AG08396 (cell line): ENCODE measurements at places on chromosomes 2 and 18.

DNA sequence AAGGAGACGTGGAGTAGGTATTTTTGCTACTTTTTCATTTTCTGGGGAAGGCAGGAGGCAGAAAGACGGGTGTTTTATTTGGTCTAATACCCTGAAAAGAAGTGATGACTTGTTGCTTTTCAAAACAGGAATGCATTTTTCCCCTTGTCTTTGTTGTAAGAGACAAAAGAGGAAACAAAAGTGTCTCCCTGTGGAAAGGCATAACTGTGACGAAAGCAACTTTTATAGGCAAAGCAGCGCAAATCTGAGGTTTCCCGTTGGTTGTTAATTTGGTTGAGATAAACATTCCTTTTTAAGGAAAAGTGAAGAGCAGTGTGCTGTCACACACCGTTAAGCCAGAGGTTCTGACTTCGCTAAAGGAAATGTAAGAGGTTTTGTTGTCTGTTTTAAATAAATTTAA is 3.4 kb downstream of the FZD7 start:
- DNase-seq: no peak

DNA sequence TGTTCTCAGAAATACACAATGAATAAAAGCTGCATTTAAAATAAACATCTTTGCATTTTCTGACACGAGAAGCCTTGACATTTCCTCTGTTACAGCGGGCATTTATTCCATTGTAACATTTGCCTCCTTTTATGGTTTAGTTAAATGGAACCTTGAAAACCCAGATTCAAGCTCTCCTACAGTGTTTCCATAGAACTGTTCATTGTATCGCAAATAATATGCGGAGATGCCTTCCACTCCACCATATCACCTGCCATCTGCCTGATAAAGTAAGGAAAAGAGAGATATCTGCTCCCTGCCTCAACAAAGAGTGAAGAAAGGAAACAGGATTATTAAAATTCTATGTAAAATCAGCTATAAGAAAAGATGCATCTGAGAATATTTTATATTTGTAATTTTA is 69.8 kb downstream of the CDH19 start:
- no peak for DNase-seq

DNA sequence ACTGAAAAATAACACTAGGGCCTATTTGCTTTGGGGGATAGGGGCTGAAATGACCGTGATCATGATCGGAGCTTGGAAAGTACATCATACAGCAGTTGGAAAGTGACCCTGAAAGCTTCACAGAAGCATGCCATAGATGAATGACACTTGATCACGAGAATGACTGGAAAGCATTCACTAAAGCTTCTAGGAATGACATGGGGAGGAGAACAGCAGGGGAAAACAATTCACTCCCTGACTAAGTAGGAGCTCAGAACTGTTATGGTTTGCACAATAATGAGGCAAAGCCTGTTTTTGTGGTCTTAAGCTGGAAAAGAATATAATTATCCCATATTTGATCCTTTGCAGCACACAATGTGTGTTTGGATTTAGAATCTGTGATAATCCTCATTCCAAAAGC is 237.5 kb downstream of the NOL4 start:
- DNase-seq: no peak

- DNase-seq: peak; percentile 58
These were observed 206.7 kb downstream of the SH3RF3 start for GRCh38 chr2:109335631-109336176.

- DNase-seq: no peak
These were observed 5.3 kb downstream of the ONECUT2 start for GRCh38 chr18:57440331-57441070.

- DNase-seq: peak; percentile 75
These were observed 207.3 kb downstream of the TRIB2 start for GRCh38 chr2:12923907-12924610.

GRCh38 chr2:114543236-114543766 is 100.9 kb downstream of the DPP10 start:
- DNase-seq: no peak

DNA sequence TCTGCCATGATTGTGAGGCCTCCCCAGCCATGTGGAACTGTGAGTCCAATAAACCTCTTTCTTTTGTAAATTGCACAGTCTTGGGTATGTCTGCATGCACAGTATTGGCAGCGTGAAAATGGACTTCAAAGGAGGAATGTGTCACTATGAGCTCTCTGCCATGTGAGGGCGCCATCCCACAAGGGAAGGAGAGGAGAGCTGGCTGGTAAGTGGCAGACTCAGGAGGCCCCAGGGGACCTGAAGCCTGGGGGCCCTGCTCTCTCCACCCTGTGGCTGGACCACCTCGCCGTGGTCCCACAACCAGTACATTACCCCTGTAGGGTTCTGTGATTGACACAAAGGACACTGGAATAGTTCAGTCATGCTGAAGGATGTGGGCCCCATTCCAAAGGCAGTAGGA is 122.1 kb downstream of the RPIA start:
- no peak for DNase-seq

DNA sequence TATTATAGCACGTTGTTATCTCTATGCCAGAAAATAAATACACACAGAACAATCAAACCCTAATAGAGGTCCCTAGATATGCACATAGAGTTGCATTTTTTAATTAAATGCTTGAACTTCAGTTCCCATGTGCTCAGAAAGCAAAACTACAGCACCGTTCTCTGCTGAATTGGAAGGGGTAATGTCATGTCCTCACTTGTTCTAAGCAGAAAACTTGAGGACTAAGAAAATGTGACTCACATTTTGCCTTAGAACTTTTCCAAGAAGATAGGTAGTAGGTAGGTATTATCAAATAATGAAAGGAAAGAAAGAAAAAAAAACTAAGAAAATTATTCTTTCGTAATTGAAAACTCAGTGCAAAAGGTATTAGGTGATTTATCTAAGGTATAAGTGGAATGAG is 607.3 kb downstream of the ERBB4 start:
- DNase-seq: no peak

DNA sequence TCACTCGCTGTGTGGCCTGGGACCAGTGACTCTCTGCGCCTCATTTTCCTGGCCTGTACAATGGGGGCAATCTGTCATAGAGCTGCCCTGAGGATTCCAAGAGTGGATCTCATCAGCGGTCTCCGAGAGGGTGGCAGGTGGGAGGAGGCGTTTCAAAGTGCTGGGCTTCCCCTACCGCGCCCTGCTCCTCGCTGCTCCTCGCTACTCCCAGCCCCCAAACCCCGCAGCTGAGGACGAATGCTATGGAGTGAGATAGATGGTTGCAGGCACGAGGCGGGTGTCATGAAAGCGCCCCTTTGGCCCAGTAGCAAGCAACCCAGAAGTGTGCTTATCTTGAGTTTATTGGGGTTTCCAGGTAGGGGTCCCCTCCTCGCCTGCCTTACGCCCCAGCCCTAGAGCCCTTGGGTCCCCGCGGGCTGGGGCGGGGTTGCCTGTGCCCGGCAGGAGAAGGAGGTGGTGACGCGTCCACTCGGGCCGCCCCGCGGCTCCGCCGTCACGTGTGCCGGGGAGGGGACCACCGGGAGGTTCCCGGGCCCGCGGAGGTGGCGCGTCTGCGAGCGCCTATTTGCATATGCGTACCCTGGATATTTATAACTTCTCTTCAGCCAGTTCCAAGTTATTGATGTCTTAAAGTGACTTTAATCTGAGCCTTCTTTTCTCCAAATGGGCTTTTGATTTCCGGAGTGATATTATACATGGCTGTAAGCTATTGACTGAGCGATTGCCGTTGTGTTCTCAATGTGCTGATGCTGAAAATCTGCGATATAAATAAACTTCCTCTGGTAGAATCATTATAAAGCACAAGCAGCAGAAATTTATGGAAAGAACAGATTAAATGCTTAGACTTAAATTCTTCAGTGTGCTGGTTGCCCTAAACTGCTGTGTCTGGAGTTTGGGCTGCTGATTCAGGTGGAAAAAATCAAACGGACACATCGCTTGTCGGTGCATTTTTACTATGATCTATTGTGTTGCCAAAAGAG is 263.7 kb downstream of the ATAD2B start:
- DNase-seq: peak; percentile 42

GRCh38 chr18:22847867-22848451 is 85.2 kb upstream of the RBBP8 start:
- DNase-seq: no peak

DNA sequence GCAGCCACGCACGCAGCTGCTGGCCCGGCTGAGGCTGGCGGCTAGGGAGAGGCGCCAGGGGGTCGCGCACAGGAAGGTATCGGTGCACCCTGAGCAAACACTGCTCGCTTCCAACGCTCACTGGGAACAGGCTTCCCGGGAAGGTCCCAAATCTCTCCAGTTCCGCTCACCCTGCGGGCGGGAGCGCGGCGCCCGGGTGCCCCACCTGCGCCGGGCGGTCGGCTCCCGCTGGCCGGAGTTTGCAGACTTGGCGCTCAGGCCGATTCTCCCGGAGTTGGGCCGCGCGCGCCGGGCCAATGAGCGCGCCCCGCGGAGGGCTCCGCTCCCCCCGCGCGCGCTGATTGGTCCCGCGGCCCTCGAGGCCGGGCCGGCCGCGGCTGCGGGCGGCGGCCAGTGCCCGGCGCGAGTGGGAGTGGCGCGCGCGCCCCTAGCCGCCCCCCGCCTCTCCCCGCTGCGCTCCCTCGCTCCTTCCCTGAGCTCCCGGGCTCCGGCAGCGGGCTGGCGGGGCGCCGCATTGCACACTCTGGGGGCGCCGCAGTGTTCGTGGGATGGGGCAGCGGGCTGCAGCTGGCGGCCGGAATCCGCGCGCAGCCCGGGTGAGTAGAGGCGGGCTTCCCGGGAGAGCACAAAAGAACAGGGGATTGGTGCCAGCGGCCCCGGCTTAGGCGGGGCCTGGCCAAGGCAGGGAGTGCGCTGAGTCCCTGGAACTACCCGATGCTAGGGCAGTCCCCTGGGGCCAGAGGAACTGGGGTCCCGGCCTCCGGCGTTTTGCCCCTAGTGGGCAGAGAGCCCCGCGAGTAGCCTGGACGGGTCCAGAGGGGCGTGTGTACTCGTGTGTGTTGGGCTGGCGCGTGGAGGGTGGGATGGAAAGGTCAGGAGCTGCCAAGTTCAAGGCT is at the start of gene LYPD6:
TSS of gene LYPD6 (plus strand) at position 461 of the 896 bp plus-strand sequence. CDS start 107,122 bp downstream, outside the sequence.
- peak; percentile 97 for DNase-seq

DNA sequence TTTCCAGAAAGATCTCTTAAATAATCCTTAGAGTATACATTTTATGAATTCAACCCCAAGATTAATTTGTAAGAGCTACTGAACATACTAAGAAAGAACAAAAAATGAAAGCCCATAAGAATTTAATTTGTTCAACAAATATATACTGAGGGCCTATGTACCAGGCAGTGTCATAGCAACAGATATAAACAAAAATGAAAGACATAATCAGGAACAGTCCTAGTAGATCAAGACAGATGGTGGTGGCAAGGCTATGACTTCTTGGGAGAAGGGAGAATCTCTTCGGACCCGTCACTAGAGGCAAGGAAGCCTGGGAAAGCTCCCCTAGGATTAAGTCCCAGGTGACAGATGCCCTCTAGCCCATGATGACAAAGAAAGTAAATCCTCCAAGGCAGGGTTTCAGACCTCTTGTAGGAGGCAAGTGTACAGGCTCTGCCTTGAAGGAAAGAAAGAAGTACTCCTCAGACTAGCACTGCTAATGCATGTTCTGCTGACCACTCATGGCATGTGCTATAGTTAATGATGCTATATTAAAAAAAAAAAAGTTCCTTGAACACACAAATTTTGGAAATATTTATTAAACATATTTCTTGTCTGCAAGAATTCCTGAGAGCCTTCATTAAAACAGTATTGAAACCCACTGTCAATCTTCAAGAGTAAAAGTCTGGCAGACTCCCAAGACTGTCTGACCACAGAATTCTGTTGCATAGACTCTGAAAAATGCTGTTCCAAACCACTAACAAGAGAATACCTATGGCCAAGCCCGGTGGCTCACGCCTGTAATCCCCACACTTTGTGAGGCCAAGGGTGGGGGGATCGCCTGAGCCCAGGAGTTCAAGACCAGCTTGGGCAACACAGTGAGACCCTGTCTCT is 31.5 kb downstream of the NOL10 start:
- peak; percentile 50 for DNase-seq

DNA sequence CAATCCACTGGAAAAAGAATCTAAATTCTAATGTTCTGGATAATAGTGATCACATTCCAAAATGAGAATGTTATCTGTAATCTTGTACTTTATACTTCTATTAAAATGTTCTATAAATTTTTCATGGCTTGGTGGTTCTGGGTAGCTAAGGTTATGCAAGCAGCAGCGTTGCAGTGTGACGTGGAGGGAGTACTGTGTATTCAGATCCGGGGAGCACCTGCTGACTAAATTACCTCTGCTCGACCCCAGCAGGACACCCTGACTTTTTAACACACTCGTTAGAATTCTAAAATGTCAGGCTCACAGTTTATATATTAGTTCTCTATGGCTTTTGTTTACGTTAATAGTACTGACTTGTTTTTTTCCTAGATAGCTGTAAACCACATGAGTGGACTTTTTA is 13.0 kb downstream of the ATIC start:
- no peak for DNase-seq

DNA sequence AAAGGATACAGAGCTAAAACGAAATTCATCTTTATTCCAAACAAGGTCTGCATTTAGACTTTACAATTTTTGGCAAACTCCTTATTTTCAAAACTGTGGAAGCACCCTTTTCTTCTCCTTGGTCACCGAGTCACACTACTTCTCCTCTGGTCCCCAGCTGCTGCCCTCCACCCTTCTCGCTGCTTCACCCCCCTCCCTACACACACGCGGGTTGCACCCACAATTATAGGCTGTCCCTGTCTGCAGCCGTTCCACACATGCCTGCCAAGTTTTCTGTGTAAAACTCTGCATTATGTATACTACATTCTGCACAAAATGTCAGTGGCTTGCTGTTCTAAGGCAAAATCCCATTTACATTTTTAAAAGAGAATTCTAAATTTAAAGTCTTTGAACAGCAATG is 63.5 kb downstream of the PTPN2 start:
- no peak for DNase-seq

- no peak for DNase-seq
These were observed 29.8 kb downstream of the AGAP1 start for GRCh38 chr2:235523486-235524150.

DNA sequence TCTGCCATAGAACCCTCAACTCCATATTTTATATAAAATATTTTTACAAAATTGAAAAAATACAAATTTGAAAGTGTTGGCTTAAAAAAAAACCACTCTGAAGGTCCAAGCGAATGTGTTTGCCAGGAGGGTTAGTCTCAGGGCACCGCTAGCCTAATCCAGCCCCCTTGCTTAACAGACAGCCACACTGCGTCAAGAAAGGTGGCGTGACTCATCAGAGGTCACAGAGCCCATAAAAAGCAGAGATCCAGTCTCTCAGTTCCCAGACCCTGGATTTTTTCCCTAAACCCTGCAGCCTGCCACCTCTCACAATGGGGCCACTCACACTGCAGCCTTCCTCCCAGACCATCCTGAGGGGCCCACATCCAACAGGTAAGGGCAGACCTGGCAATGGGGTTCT is 3.9 kb upstream of the TNS1 start:
- peak; percentile 58 for DNase-seq
